Fibroblast of villous mesenchyme (primary cell): ENCODE measurements at places on chromosomes 7 and 10. TPM values are rescaled to one million over a fixed set of nuclear protein-coding genes. Genes with fewer than 3 reads are reported as not detected.

NPC1L1 gene
- total RNA-seq, result not detected in 2 replicates

GRCh38 chr10:118447478-118448270 is 105.5 kb upstream of the FAM204A start:
- DNase-seq, result peak; percentile 4

GRCh38 chr7:46979439-46979838 is 602.5 kb downstream of the TNS3 start:
- DNase-seq, result no peak

OPN4 gene
- not detected in 2 replicates for total RNA-seq

RBP4 gene
- not detected in 2 replicates for total RNA-seq
